ENCODE measurements at places on chromosomes 2 and 18. TPM values are rescaled to one million over a fixed set of nuclear protein-coding genes. Genes with fewer than 3 reads are reported as not detected.

CCDC74B gene
- total RNA-seq, result 2.1 TPM

LRPPRC gene
- total RNA-seq, result 135 TPM

PLEKHH2 gene
- total RNA-seq, result 21.2 TPM

RNF103 gene
- 33.3 TPM for total RNA-seq

CNGA3 gene
- total RNA-seq, result not detected

CXCR4 gene
- total RNA-seq, result 12.4 TPM

TEX44 gene
- not detected for total RNA-seq

VWC2L gene
- total RNA-seq, result not detected

CAPN13 gene
- 11.8 TPM for total RNA-seq

WNT6 gene
- total RNA-seq, result not detected

UGT1A5 gene
- 7.1 TPM for total RNA-seq

CCDC141 gene
- 0.07 TPM for total RNA-seq

CD28 gene
- not detected for total RNA-seq

NRP2 gene
- total RNA-seq, result 19.9 TPM

CERS6 gene
- 39.9 TPM for total RNA-seq

POTEC gene
- total RNA-seq, result not detected

SNED1 gene
- 0.86 TPM for total RNA-seq

SP140 gene
- total RNA-seq, result 10.9 TPM

FAM161A gene
- 9.1 TPM for total RNA-seq

GRB14 gene
- 16.6 TPM for total RNA-seq

TMEM178A gene
- 0.50 TPM for total RNA-seq

IL36G gene
- total RNA-seq, result not detected

PRSS56 gene
- total RNA-seq, result not detected

DCC gene
- not detected for total RNA-seq

ADGRF3 gene
- 0.59 TPM for total RNA-seq

CAPN10 gene
- 52.6 TPM for total RNA-seq

LAMA1 gene
- not detected for total RNA-seq

MPP4 gene
- total RNA-seq, result 0.44 TPM

R3HDM1 gene
- total RNA-seq, result 46.1 TPM

MC5R gene
- not detected for total RNA-seq

DSG1 gene
- not detected for total RNA-seq

CDH2 gene
- total RNA-seq, result 1.5 TPM

UGT1A1 gene
- 26.7 TPM for total RNA-seq

OTOS gene
- total RNA-seq, result not detected

MSGN1 gene
- total RNA-seq, result not detected

SNORC gene
- 4.3 TPM for total RNA-seq

SRD5A2 gene
- total RNA-seq, result not detected

ABHD1 gene
- total RNA-seq, result 0.56 TPM

TTN gene
- total RNA-seq, result 0.07 TPM

GPC1 gene
- total RNA-seq, result 41.8 TPM

TMEFF2 gene
- total RNA-seq, result 0.64 TPM

CXCR1 gene
- not detected for total RNA-seq

ERMN gene
- total RNA-seq, result not detected

IL1F10 gene
- not detected for total RNA-seq

CRYGB gene
- not detected for total RNA-seq

FAP gene
- total RNA-seq, result 2.1 TPM

DPY30 gene
- total RNA-seq, result 117 TPM

ASPRV1 gene
- total RNA-seq, result 0.27 TPM

LRP1B gene
- 0.05 TPM for total RNA-seq

B4GALT6 gene
- total RNA-seq, result 22.0 TPM

TDRD15 gene
- not detected for total RNA-seq

BMP10 gene
- total RNA-seq, result not detected

ANKRD30B gene
- not detected for total RNA-seq

ACADL gene
- total RNA-seq, result 1.0 TPM

PLCL1 gene
- 0.07 TPM for total RNA-seq

C1QL2 gene
- not detected for total RNA-seq

FIGN gene
- total RNA-seq, result 8.4 TPM

NMUR1 gene
- total RNA-seq, result not detected

MAPK4 gene
- total RNA-seq, result not detected
